Thoracic aorta (tissue), 2 donors: ENCODE measurements at places on chromosomes 5 and 9. TPM values are rescaled to one million over a fixed set of nuclear protein-coding genes. Genes with fewer than 3 reads are reported as not detected.

DNA sequence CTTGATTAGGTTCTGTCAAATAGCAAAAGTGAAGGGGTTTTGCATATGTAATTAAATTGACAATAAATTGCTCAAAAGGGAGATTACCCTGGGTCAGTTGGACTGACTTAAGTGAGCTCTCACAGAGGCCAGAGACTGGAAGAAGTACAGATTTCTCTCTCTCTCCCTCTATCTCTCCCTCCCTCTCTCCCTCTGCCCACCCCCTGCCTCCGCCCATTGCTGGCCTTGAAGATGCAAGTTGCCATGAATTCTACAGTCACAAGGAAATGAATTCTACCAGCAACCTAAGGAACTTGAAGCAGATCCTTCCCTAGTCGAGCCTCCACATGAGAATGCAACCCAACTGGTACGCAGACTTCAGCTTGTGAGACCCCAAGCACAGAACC is 119.2 kb downstream of the LPAR1 start:
- DNase-seq: no peak

DNA sequence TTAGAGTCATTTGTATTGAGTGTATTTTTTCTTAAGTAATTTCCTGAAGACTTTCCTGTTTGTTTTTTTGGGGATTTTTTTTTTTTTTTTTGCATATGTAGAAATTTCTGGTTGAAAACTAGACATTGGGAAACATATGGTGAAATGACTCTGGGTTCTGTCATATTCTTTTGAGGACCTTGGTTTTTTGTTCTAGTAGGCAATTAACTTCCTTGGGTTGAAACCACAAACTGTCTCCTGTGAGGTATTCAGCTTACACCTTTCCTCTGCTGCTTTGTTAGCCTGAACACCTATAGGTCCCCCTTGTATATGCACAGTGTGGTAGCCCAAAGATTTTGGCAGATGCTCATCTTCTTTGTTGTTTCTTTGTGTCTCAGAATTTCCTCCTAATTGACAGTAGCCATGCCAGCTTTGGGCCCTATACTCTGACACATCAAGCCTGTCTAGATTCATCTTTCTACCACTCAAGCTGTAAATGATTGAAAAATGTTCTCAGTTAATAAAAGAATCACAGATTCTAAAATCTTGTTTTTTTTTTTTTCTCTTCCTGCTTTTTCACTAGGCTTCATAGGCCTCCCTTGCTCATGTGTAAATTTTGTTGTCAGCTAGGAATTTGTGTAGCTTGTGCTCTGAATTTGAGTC is 140.6 kb downstream of the COMMD10 start:
- no peak for DNase-seq

DNA sequence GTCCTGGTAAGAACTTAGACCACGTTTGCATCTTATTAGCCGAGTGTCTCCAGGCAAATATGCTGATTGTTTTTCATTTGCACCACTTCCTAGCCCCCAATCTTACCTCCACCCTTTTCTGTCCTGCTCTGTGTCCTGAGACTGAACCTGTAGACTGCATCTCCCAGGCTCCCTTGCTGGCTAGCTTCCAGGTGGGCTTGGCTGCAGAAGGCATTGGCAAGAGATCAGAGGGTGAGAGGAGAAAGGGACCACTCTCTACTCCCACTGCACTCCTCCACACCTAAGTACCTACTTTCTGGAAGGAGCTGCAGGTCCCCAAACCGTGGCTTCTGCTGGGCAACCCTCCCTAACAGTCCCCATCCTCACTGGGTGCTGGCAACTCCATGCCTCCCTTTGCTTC is 59.9 kb upstream of the XPA start:
- no peak for DNase-seq

- no peak for DNase-seq
Measured at GRCh38 chr5:80078921-80079320, 43.8 kb downstream of the THBS4 start.

DNA sequence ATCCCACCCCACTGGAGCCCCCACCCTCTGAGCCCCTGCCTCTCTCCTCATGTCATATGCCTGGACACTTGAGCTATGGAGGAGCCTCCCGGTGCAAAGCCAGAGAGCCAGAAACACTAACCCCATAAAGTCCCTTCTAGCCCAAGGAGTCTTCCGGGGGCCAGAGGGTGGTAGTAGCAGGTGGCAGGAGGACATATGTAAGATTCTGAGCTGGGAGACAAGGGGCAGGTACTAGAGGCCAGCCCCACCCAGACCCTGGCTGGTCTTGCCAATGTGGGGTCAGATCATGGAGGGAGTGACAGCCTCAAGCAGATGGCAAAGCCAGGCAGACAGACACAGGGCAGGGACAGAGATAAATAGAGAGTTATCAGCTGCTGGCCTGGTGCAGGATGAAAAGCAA is 63.4 kb downstream of the PSD2 start:
- DNase-seq: no peak

DNA sequence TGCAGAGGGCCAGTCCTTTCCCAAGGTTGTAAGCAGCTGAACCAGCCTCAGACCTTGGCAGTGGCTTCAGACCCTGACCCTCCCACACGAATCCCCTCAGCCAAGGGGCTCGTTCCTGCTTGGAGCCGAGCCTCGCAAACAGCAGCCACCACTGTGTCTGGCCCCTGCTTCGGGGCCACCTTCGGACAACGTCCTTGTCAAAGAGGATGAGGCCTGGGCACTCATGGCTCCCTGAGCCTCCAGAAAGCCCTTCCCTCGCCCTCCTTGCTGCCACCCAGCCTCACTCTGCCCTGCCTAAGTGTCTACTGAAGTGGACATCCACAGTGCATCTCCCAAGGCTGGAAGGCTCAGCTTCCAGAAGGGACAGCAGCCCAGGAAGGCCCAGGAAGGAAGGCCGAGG is 161.7 kb downstream of the OLFM1 start:
- DNase-seq: no peak

DNA sequence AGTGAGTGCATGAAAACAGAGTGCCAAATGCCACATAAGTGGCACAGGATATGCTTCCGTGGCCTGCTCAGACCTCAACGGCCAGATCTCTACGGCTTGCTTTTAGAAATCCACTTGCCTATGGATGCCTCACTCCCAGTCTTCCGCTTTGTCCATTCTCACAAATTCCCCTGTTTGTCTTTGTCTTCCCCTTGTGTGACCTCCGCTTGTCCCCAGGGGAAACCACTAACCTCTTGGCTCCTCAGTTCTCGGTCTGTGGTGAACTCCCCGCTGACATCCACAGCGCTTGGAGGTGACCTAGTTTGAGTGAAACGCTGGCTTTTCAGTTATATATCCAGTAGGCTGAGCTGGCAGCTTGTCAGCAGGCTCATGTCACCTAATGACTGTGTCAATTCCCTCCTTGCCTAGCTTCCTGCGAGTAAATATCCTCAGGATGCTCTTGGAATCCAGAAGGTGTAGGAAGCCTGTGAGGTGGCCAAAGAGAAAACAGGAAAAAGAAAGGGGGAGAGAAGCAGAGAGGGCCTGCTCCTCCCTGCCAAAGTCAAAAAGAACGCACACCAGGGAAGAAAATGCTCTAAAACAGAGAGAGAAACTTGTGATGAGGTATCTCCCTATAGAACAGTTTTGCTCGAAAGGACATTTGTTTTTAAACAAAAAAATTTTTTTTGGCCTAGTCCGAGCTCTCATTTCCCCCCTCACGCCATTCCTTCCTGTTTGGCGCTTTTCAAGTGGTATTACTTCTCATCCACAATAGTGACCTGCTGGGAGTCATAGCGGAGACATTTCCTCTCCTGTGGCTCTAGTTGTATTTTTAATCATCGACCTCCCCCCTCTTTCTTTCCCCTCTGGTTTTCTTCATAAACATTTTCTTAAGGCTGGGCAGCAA is 101.6 kb upstream of the SPRY4 start:
- no peak for DNase-seq

- DNase-seq: no peak
Measured at GRCh38 chr5:14915291-14915952, 43.8 kb upstream of the ANKH start.

GRCh38 chr5:10352430-10353240 is 860 bp upstream of the MARCHF6 start:
- no peak for DNase-seq

DNA sequence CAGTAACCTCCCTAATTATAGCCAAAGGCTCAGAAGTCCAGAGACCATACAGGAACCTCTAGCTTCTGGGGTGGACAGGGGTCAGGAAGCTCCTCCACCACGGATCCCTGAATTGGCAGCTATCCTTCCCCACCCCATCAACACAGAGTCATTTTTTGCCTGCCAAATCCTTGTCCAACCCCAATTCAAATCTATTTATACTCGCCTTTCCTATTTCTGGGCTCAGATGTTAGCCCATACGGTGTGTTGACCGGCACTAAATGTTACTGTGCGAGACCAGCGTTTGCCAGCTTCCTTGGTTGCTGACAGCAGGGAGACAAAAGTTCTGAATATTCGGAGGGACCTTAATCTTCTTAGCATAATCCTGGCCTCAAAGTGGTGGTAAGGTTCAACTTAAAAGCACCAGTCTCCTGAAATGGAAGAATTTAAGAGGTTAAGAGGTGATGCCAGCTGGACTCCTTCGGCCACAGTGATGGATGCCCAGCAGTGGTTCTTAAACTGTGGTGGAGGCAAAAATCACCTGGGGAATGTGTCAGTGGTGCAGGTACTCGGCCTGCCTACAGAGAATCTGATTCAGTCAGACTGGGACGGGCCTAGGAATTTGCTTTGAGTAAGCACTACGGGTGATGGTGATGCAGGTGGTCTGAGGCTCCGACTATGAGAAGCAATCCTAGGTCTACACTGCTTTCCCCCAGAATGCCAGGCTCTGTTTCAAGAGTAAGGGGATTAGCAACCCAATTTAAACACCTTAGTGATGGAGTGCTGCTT is 204.8 kb upstream of the MEF2C start:
- no peak for DNase-seq

DNA sequence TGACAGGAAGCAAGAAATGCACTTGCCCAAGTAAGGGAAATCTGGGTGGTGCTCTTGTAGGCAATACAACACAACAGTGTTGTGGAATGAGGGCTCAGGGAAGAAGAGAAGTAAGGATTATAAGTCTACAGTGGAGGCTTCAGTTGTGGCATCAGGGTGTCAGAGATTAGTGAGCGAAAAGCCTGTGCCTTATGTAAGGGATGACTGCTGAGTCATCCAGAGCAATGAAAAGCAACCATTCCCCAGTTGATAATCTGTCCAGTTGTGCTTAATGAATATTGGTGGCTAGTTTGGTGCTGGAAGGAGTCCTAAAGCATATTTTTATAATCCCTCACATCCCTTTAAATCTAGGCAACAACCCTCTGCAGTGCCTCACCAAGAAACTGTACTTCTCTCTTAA is 42.0 kb downstream of the FBXO38 start:
- DNase-seq: no peak

- DNase-seq: no peak
Measured at GRCh38 chr9:109035684-109036423, 22.6 kb upstream of the CTNNAL1 start.

- DNase-seq: no peak
Measured at GRCh38 chr5:145294331-145294730, 540.8 kb downstream of the PRELID2 start.

DNA sequence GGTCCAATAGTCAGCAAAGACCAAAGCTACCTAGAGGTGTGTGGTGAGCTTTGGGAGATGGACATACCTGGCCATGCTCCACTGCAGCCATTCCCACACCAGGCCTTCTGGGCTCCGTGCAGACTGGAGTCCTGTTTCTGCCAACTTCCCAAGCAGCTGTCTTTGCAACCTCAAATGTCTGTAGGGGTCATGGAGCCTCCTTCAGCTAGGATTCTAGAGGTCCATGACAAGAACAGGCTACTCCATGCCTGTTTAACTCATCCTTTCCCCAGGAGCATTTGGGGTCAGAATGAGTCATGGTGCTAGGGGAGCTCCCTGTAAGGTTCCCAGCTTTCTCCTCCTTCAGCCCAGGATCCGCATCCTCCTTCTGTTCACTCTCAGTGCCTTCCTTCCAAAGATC is 17.1 kb downstream of the VPS13A start:
- DNase-seq: no peak

FAM151B gene
- total RNA-seq: 3.9 TPM

FST gene
- total RNA-seq: 12.6 TPM
